ENCODE measurements at places on chromosomes 3 and 15. TPM values are rescaled to one million over a fixed set of nuclear protein-coding genes. Genes with fewer than 3 reads are reported as not detected.

DNA sequence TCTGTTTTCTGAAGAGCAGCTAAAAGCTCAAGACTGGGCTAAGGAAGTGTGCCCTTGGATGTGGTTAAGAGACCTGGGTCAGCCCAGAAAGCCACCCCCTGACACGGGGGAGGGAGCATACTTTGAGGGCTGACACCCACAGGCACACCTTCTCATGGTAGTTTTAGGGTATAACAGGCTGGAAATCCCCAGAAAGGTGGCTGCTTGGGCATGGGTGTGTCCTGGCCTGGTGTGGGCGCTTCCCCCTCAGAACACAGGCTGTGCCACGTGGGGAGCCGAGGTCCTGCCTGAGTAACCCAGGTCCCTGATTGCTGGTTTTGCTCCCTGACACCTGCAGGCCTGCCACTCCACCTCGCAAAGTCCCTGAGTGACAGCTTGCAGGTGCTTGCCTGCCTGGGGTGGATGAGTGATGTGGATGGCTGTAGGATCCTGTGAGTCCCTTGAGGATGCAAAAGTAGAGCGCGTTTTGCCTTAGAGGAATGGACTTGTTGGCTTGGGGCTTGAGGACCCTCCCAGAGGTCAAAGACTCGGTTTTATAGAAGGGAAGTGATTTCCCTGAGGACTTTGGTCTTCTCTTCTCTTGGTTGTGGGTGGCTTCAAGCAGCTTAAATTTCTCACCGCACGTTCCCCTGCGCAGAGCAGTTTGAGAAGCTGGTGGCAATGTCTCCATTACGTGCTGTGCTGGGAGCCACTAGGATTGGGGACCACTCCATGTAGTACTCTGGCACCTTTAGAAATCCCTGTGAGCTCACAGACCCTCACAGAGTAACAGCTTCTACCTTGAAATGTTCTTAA lies 94.4 kb downstream of the DNASE1L3 start:
- no peak for DNase-seq

DNA sequence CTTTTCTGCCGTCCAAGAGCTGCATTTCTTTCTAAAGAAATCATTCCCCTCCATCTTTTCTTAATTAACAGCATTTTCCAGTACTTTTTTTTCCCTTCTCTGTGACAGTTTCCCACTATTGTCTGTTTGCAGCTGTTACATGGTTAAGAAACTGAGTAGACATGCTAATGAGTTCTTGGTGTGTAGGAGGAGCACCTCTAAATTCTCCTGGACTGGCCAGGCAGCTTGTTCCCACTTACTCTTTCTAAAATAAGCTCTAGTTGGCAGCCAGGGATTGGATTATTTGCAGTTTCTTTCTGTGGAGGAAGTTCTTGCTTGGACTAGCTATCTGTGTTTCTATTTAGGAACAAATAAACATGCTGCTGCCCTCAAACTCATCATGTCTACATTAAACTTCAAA lies 235.1 kb upstream of the GAP43 start:
- DNase-seq, result no peak

DNA sequence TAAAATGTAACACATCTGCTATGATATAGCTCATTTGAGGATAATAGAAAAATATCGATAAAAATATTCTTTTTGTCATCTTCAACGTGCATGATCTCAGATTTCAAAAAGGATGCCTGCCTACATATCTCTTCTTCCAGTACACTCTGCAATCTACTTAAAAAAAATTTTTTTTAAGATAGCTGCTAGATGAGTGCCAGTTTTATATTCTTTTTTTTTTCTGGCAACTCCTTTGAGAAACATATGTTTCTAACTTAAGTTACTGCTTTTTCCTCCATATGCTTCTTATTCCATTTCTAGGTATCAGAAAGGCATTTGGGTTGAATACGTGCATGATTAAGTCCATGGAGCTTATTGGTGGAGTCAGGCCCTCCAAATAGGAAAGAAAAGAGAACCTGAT lies 160.4 kb downstream of the PPM1L start:
- no peak for DNase-seq

The ZNF710 gene
- total RNA-seq, result 26.2 TPM
